ENCODE measurements at places on chromosomes 1 and 21.
A peak's percentile ranks its signal among the peaks of the same experiment; 100 is the strongest.

GRCh38 chr1:183404476-183404875 is 13.7 kb downstream of the NMNAT2 start:
- no peak for DNase-seq

DNA sequence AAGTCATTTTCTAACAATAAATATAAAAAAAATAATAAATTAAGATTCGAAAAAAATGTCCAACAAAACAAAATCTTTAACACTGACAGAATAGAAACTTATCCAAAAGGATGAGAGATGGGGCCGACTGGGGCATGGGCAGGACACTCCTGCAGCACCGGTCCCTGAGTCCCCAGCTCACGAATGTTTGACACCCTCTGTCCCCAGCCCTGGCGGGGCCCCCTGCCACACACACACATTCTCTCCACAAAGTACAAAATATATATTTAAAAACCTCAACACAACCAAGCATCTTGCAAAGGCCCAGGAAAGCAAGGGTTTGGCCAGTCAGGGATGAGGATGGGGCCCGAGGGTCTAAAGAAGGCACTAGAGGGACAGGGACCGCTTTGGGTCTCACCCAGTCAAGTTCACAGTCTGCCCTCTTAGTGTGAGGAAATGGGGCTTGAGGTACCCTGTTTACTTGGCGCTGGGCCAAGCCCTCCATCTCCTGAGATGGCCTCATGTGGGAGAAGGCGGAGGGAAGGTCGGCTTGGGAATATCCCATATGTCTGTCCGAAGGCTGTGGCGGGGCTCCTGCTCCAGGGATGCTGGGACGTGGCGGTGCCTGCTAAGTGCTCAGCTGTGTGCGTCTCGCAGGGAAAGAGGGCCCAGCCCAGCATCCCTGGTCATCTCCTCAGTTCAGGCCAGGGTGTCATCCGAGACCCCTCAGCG is 31.3 kb downstream of the EPHA2 start:
- no peak for DNase-seq

DNA sequence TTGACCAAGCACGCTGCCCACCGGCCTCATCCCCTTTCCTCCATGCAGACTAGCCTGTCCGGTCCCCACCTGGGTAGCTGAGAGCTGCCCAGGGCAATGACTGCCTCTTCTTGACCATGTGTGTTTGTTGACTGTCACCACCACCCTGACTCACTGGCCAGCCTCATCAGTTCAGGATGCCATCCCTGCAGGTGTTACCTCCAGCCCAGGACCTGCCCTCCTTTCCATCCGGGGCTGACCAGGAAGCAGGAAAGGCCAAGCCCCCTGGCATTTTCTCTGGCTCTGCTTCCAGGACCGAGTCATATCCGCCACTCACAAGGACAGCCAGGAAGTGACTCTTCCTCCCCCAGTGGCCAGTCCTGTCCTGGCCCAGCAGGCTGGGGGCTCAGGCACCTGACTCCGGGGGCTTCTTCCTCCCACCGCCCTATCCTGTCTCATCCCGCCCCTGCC is 17.1 kb downstream of the EPHA2 start:
- DNase-seq = no peak

DNA sequence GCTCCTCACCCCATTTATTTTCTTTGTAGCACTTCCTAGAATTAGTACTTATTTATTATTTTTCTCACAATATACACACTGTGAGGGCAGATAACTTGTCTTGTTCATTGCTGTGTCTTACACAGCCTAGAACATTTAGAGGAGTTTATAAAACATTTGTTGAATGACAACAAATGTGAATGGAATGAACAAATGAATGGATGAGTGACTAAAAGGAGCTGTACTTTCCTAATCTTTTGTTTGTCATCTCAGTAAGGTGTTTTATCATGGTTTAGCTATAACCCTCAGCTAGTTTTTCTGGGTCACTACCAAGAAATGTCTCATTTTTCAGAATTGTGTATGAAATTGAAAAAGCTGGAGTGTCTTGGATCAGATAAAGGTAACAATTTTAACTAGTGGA is 239.3 kb upstream of the KCNK2 start:
- no peak for DNase-seq

- DNase-seq = no peak
Observed at GRCh38 chr21:38878379-38879179, 72.8 kb downstream of the ETS2 start.

- DNase-seq = no peak
Observed at GRCh38 chr1:229286099-229286766, 15.3 kb downstream of the RAB4A start.

DNA sequence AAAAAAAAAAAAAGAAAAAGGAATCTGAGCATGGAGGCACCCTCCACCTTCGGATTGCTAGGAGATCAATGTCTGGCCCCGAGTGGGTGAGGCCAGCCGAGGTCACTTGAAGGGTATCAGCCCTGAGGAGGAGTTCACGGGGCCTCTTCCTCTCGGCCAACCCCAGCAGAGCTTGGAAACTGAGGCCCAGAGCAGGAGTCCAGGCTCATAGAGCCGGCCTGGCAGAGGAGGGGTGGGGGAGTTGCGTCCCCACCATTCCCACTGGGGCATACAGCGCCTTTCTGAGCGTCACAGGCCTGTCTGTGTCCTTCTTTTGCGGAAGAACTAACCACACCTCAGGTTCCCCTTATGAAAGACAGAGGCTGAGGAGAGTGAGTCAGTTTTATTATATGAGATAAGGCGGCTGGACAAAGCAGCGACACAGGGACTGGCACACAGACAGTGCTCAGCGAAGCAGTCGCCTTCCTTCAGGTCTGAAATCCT is 17.1 kb upstream of the EPHA2 start:
- DNase-seq = peak; percentile 59

DNA sequence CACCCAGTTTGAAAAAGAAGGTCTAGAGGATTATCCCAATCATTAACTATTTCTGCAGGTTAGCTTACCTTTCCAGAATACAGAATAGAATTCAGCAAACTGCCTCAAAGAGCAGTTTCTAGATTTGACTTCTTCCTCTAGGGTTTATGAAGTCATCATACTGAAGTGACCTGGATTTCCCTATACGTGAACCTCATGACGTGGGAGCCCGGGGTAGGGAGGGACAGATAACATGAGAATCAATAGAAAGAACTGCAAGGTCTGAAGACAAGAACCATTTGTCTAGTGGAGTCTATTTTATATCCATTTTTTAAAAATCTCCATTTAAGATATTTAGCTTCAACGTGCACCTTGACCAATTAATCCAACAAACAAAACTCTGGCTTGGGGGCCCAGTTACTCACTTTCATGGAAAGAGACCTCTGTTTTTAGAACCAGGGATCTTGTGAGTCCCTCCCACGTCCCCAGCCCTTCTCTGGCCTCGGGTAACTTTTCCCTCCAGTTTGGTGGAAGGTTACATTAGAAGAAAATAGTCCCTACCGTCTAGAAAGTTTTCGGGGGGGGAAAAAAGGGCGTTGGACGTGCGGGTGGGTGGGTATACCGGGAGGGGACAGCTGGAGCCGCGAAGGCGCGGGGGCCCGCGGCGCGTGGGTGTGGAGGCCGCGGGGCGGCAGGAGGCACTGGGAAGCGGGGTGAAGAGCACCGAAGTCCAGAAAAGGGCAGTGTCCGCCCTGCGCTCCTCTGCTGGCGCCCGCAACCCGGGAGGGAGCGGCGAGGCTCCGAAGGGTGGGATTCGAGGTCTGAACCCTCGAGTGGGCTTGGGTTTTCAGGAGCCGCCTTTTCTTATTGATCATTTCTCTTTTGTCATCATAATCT is 13.8 kb upstream of the POGZ start:
- DNase-seq = no peak

GRCh38 chr1:228009828-228010775 is 3.3 kb downstream of the WNT3A start:
- no peak for DNase-seq

DNA sequence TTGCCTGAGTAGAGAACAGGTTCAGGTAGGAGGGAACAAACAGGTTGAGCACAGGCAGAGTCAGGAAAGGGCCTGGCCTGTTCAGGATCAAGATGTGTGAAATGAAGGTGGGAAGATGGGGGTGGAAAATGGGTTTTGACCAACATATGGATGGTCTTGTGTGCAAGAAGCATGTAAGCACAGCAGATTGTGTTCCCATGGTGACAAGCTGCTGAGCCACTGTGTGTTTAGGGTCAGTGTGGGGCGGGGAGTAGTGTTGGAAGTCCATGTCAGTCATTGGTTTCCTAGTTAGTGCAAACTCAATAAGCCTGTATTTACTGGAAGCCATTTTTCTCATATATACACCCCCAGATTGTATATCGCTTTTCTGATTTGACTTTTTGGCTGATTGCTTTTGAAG is 111.9 kb downstream of the CAMTA1 start:
- DNase-seq = no peak

DNA sequence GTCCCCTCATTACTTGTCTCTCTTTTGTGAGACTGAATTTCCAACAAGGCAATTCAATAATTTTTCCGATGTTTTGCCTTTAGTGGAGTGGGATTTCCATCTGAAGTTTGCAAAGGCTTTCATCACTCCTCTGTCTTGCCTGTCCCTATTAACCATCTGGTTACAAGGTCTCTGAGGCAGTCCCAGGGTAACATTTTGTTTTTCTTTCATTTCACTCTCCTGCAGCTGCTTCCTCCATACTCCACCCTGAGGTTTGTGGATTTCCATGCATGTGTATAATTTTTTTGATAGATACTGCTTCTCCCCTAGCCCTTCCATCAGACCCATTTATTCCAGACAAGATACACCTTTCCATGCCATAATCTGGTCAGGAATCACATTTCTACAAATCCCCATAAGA is 366.8 kb downstream of the PTBP2 start:
- DNase-seq = no peak

DNA sequence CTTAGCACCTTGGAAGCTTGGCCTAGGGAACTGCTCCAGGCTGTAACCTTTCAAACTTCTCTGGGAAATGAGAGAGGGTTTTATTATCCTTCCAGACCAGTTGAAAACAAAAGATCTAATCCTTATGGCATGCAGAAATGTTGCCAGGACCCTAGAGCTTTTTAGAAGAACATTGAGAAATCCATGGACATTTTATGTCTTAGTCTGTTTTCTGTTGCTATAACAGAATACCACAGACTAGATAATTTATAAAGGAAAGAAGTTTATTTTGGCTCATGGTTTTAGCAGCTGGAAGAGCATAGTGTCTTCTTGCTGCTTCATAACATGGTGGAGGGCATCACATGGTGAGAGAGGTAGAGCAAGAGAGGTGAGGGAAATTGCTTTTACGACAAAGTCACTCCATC is 25.8 kb downstream of the OSBPL9 start:
- DNase-seq = no peak
